ENCODE measurements at places on chromosomes 16 and 17. TPM values are rescaled to one million over a fixed set of nuclear protein-coding genes. Genes with fewer than 3 reads are reported as not detected.

Gene CHST5
- total RNA-seq: 0.37 TPM

Gene SLC5A11
- total RNA-seq: not detected

Gene YWHAE
- 1,150 TPM for total RNA-seq

Gene RGS11
- 18.6 TPM for total RNA-seq

- H3K4me3 ChIP-seq: no peak overlapping the region
- H3K27ac ChIP-seq: peak overlapping the region; percentile 19
- DNase-seq: peak; percentile 63
- no peaks in the 10 kb centered on the region for H3K27me3 ChIP-seq
- H3K36me3 ChIP-seq: peaks cover 90% of the 10 kb centered on the region
Observed at GRCh38 chr17:41972571-41973407, 6.2 kb downstream of the CNP start.

DNA sequence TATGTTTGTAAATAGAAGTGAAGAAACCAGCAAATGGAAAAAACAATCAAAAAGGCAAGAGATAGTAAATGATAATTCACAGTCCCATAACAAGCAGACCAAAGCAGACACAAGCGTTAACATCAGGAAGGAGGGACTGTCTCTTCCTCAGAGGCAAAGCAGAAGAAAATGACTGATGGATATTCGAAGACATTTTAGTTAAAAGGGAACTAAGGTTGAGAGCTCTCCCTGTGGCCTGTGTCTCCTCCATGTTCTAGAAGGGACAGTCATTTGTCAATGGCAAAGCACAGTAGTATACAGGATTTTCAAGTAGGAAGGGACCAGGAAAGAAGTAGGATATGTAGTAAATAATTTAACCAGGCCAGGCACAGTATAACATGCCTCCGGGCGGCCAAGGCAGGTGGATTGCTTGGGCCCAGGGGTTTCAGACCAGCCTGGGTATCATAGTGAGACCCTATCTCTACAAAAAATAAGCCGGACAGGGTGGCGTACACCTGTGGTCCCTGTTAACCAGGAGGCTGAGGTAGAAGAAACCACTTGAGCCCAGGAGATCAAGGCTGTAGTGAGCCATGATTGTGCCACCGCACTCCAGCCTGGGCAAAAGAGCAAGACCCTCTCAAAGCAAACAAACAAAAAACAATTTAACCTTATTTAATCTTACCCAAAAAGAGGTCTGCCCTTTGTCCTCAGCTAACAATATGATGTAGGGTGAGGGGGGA, 3.7 kb downstream of the ZDHHC7 start:
- H3K27me3 ChIP-seq: no peaks in the 10 kb centered on the region
- H3K36me3 ChIP-seq: no peaks in the 10 kb centered on the region
- H3K4me3 ChIP-seq: no peak overlapping the region

DNA sequence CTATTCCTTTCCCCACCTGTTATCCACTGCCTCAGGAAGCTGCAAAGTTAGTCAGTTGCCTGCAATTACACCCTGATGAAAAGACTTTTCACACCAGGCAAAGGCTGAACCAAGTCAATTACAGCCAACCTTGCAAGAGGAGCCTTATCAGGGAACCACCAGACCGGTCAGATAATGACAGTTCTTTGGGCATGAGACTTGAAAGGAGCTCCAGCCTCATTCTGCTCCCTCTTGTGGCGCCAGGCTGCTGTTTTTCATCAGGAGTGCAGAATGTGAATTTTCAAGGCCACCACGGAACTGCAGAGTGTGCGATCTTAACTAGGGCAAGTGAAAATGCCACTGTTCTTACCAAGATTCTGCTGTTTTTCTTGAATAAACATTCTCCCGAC, 22.5 kb downstream of the DNAI2 start:
- DNase-seq: peak; percentile 78
- H3K4me1 ChIP-seq: peaks cover 11% of the 10 kb centered on the region
- no peaks in the 10 kb centered on the region for H3K36me3 ChIP-seq
- H3K4me3 ChIP-seq: no peak overlapping the region

DNA sequence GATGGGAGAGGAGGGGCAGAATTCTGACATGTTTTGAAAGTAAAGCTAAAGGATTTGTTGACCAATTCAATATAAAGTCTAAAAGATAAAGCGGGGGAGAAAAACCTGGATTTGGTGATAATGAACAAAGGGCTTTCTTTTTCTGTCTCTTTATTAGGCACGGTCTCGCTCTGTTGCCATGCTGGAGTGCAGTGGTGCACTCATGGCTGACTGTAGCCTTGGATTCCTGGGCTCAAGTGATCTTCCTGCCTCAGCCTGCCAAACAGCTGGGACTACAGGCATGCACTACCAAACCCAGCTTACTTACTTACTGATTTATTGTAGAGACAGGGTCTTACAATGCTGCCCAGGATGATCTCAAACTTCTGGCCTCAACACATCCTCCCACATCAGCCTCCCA, 7.5 kb downstream of the CDR2 start:
- no peaks in the 10 kb centered on the region for H3K27me3 ChIP-seq
- H3K27ac ChIP-seq: no peak overlapping the region
- H3K4me1 ChIP-seq: peaks cover 22% of the 10 kb centered on the region
- peaks cover 6% of the 10 kb centered on the region for H3K36me3 ChIP-seq

DNA sequence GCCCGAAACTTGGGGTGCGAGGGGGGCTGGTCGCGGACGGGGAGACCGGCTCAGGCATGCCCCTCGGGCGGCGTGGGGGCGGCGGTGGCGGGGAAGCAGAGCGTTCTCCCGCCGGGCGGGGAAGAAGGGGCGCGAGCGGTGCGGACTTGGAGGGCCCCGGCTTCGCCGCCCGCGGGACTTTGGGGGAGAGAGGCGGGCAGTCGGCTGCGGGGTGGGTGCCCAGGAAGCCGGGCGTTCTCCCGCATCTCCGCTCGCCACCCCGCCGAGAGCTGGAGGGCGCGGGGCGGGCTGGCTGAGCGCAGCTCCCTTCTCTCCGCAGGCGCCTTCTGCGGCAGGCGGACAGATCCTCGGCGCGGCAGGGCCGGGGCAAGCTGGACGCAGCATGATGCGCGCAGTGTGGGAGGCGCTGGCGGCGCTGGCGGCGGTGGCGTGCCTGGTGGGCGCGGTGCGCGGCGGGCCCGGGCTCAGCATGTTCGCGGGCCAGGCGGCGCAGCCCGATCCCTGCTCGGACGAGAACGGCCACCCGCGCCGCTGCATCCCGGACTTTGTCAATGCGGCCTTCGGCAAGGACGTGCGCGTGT, 772 bp downstream of the NTN1 start:
- H3K27ac ChIP-seq: peak overlapping the region; percentile 57
- no peaks in the 10 kb centered on the region for H3K27me3 ChIP-seq
- DNase-seq: peak; percentile 66
- H3K36me3 ChIP-seq: no peaks in the 10 kb centered on the region
- H3K4me3 ChIP-seq: peak overlapping the region; percentile 73
- H3K4me1 ChIP-seq: no peaks in the 10 kb centered on the region

- no peak overlapping the region for H3K4me3 ChIP-seq
- no peaks in the 10 kb centered on the region for H3K4me1 ChIP-seq
- no peak for DNase-seq
- H3K27ac ChIP-seq: no peak overlapping the region
Observed at GRCh38 chr16:74123195-74123594, 173.4 kb upstream of the PSMD7 start.

DNA sequence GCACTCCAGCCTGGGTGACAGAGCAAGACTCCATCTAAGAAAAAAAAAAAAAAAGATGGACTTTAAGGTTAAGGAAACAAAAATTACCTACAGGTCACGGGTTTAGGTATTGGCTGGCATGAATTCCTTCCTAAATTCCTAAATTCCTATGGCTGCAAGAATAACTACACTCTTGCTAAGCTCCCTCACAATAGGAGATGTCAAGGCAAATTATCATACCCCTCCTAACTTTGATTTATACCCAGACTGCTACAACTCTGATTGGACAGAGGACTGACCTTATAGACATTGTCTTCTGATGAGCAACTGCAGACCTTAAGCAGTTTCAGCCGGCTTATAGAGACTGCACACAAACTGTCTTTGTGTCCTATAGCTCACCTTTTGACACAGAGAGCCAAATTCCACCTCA, 25.1 kb upstream of the TMC7 start:
- no peaks in the 10 kb centered on the region for H3K4me1 ChIP-seq
- DNase-seq: no peak
- no peaks in the 10 kb centered on the region for H3K27me3 ChIP-seq
- no peaks in the 10 kb centered on the region for H3K36me3 ChIP-seq
- H3K4me3 ChIP-seq: no peak overlapping the region

- H3K4me1 ChIP-seq: peaks cover 19% of the 10 kb centered on the region
- H3K4me3 ChIP-seq: no peak overlapping the region
- no peaks in the 10 kb centered on the region for H3K36me3 ChIP-seq
- DNase-seq: peak; percentile 82
- H3K27me3 ChIP-seq: peaks cover 35% of the 10 kb centered on the region
- no peak overlapping the region for H3K27ac ChIP-seq
Observed at GRCh38 chr16:1048442-1049112, 24.0 kb upstream of the SSTR5 start.
